Left cardiac atrium (tissue), 4 donors: ENCODE measurements at places on chromosomes 5 and 9. TPM values are rescaled to one million over a fixed set of nuclear protein-coding genes. Genes with fewer than 3 reads are reported as not detected.

FANCC gene
- 6.2 TPM for total RNA-seq

FBXW11 gene
- 50.3 TPM for total RNA-seq

C5orf58 gene
- not detected for total RNA-seq

OR2K2 gene
- total RNA-seq = not detected

PTGER4 gene
- total RNA-seq = 6.0 TPM

BAAT gene
- 0.16 TPM for total RNA-seq

KIAA0825 gene
- total RNA-seq = 2.2 TPM

LCNL1 gene
- 6.4 TPM for total RNA-seq

NAIF1 gene
- total RNA-seq = 5.8 TPM

SCAI gene
- 5.8 TPM for total RNA-seq

EGR1 gene
- 71.9 TPM for total RNA-seq

- no peak for DNase-seq
Measured at GRCh38 chr9:132651259-132651658, 18.5 kb downstream of the DDX31 start.

DNA sequence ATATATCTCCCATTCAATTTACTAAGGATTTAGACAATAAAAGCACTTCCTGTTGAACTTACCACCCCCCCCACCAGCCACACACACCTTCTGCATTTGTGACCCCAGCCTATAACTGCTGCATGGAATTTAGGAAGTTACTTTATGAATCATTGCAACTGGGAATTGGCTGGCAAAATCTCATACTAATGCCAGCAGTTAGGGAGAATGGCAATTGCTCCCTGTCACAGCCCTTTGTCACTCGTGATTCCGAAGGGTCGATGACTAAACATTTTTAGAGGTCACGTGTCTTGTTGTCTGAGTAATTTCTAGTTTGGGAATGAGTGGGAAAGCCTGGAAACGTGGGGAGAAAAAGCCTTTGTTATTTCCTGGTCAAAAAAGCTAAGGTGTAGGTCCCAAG is 46.6 kb upstream of the PCA3 start:
- DNase-seq = no peak

DNA sequence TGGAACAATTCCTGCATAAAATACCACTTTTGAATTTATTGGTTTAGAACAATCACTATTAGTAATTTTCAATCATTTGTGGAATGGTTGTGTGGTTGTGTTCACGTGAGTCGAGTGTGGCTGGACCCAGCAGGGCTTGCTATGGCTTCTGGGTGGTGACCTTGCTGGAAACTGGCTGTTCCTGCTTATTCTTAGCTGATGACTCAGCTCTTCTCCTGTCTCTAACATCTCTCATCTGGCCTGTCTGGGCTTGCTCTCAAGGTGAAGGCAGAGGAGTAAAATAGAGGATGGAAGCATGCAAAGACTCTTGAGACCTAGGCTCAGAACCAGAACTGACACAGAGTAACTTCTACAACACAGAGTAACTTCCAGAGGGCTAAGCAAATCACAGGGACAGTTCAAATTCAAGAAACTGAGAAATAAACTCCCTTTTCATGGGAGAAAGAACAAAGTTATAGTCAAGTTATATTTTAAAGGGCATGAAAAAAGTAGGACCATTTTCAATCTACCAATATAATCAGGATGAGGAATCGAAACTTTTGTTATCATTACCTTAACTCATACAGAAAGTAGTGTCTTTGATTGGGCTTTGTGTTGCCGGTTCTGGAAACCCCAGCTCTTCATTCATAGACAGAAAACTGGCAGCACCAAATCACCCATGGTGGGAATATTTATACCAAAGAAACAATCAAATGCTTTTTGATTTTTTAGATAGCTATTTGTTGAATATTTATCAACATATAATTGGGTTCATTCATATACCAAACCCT is 665.1 kb downstream of the CDH18 start:
- no peak for DNase-seq

- peak; percentile 70 for DNase-seq
Measured at GRCh38 chr5:118553662-118554061, 434.7 kb downstream of the DTWD2 start.

GRCh38 chr5:19531374-19531952 is 456.5 kb downstream of the CDH18 start:
- no peak for DNase-seq

DNA sequence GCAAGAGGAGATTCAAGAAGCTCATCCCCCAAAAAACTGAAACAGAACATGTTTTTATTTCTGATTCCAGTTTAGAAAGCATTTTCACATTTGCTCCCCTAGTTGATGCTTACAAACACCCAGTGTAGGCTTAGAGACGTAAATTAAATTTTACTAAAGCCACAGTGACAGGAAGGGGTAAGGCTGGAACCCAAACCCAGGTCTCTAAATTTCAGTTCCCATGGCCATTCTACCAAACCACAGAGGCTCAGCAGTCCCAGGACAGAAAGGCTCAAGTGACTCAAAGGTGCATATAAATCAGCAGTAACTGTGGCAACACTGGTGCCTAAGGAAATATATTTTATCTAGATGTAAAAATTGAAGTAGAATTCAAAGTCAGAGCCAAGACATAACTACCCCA is 128.7 kb downstream of the CEP120 start:
- no peak for DNase-seq

GRCh38 chr5:98796197-98796972 is 22.9 kb downstream of the RGMB start:
- no peak for DNase-seq

GRCh38 chr5:149946118-149946517 is 1.5 kb upstream of the PDE6A start:
- no peak for DNase-seq

DNA sequence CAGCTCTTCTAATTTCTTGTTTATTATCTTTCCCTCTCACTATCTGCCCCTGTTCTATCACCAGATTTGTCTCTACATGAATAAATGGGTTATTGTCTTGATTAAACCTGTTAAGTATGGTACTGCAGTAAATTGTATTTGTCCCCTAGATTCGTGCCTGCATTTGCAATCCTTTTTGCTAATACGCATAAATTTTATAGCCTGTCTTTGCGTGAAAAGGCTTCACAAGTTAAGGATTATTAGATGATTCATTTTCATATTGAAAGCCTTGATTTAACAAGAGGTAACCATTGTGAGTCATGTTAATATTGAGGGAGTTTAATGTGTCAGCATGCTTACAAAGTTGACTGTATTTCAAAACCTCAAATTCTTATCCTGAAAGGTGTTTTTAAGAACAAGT is 204.6 kb downstream of the PCSK1 start:
- DNase-seq = no peak

DNA sequence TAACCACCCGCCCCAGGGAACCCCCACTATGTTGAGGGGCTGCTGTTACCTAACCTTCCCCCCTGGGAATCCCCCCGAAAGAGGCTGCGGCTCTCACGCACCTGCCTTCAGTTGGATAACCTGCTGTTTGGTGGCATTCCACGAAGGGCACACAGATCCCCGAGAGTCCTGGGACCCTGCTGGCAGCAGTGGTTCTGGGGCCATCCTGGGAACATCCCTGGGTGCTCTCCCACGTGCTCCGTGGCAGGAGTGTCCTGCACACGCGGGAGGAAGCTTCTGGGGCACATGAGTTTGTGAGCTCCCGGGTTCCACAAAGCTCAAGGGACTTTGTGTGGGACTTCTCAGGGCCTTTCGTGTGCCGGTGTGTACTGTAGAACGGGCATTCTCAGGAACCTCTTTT is 102.3 kb downstream of the RXRA start:
- DNase-seq = no peak

- no peak for DNase-seq
Measured at GRCh38 chr5:16897800-16898199, 38.3 kb downstream of the MYO10 start.

GRCh38 chr9:127368852-127369402 is 28.0 kb upstream of the SLC2A8 start:
- no peak for DNase-seq

GRCh38 chr5:41517909-41518308 is 7.5 kb upstream of the PLCXD3 start:
- DNase-seq = no peak

GRCh38 chr5:6485441-6485840 is 36.8 kb downstream of the UBE2QL1 start:
- no peak for DNase-seq

DNA sequence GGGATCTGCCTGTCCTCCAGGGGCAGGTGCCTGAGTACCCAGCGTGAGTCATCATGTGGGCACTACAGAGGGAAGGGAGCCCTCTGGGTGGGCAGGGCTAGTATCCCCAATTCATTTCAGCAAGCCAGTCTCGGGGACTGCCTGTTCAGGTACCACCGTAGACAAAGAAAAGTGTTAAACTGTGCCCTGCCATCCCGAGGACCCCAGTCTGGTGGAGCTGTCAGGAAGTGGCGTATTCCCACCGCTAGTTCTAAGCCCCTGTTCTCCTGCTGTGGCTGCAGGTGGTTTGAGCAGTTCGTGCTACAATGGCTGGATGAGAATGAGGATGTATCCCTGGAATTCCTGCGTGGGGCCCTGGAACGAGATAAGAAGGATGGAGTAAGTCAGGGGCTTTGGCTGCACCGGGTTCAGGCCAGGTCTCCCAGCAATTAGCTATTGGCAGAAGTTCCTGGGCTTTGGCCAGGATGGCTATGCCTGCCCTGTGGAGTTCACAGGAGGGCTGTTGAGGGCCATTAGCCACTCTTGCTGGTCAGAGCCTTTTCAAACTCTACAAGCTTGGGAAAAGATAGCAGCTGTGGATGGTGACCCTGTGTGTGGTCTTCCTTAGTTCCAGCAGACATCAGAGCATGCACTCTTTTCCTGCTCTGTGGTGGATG is 93.2 kb upstream of the RUSC2 start:
- DNase-seq = no peak
